ENCODE measurements at places on chromosomes 11 and 22.
A peak's percentile ranks its signal among the peaks of the same experiment; 100 is the strongest.

- DNase-seq: no peak
These were observed 3.1 kb downstream of the EED start for GRCh38 chr11:86247608-86248007.

DNA sequence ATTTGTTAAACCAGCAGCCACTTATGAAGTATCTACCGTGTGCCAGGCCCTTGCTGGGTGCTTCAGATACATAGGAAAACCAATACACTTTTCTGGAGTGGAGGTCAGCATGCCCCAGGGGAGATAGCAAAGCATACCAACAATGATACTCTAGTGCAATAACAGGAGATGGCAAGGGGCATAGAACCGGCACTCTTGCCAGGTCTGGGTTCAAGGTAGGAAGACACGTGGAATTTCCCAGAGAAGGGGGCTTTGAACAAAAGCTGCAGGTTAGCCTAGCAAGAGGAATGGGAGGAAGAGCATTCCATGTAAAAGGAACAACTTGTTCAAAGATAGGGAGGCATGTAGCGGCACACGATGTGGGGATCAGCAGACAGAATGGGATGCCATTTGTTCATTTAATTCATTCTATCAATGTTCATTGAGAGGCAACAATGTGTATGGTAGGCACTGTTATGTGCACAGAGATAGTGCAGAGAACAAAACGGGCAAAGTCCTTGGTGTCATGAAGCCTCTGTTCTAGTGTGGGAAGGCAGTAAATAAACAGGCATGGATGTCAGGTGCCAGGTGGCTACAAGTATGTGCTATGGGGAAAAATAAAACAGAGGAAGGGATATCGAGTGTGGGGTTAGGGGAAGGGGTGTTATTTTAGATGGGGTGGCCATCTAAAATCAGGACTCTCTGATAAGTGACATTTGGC, 162.6 kb upstream of the E2F8 start:
- DNase-seq: no peak

GRCh38 chr22:37163575-37164504, 14.1 kb upstream of the IL2RB start:
- no peak for DNase-seq

DNA sequence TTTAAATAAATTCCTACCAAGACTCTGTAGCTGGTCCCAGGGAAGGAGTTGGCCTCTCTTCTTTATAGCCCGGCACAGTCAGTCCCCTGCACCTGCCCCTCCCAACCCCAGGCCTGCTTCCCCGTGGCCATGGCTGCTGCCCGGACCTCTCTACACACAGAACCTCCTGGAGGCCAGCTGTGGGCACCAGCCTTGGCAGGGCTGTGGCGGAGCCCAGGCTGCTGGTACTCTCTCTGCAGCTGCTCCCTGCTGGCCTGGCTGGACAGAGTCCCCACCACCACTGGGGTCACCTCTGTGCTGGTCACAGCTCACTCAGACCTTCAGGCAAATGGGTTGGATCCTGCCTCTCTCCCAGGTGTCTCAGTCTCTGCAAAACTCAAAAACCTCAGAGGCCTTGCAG, 69.3 kb downstream of the LRP5 start:
- DNase-seq: no peak

DNA sequence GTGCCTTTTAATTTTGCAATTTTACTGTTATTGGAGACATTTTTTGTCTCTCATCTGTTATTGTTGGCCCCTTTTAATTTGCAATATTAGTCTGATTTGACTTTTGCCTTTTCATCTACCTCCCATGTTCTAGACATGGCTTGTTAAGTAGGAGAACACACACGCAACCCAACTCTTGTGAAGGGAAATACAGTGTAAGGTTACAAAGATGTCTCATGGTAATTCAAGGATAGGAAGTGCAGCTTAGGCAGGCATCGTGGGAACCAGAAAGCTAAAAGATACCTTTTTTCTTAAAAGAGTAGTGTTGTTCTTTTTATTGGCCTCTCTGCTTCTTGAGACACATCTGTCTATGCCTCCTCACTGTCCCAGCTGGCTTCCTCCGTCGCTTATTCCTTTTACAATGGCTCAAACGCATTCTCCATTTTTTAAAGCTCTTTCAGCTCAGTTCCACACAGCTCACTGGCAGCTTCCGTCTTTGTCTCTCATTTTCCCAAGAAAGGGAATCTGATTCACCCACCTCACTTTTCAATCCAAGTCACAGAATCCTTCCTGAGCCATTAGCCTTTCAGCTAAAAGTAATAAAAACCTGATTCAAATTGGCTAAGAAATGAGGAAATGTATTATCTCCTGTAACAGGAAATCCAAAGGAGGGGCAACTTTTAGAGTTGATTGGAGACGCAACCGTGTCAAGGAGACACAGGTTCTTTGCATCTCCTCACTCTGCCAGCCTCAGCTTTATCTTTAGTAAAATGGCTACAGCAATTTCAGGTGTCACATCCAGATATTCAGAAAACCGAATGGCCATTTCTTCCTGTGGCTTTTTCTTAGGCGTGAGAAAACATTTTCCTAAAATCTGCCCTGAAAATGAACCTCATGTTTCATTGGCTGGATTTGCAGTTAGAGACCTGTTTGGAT, 57.2 kb downstream of the SIK2 start:
- DNase-seq: no peak

DNA sequence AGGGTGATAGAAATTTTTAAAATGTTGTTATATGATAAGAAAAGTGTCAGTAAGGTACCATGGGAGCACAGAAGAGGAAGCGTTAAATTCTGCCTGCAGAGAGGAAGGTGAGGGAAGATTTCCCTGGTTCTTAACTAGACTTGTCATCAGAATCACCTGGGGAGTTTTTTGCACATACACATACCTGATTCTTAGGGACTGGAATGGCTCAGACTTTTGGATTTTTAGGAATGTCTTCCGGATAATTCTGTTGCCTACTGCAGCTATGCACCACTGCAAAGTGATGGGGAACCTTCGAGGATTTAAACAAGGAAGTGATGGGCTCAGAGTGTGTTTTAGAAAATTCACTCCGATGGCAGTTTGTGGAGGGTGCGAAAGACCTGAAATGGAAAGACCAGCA, 21.9 kb downstream of the STX3 start:
- no peak for DNase-seq

GRCh38 chr11:60786811-60787567, 1.9 kb downstream of the MS4A10 start:
- no peak for DNase-seq

DNA sequence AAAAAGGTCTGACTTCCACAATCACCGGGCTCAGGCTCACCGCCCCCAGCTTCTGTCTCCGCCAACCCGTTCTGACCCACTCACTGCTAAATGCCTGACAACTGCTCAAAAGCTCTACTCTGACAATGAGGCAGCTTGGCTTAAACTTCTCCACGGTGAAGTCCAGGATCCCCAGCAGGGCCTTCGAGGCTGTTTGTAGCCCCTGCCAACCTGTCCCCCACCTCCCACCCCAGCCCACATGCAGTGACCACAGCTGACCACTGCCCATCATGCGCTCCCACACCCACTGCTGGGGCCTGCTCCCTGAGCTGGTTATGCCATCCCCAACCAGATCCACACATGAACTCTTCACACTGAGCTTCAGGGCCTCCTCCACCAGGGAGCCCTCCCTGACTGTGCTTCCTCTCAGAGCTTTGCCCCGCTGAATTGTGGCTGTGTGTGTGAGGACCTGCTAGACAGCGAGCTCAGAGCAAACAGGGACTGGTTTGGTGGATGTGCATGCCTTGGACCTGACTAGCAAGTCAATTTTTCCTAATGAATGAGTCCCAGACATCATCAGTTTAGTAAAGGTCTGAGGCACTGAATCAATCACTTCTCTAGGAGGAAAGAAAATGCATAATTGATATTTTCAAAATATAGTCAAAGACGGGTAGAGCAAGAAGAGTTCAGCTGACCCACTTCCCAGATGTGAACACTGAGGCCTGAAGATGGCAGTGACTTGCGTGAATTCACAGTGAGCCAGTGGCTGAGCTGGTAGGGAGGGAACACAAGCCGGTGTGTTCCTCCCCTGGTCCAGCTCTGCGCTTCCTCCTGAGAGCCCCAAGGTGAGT, 7.7 kb downstream of the LRRC32 start:
- no peak for DNase-seq

- no peak for DNase-seq
These were observed 1530.4 kb downstream of the BRD1 start for GRCh38 chr22:48297296-48297695.

DNA sequence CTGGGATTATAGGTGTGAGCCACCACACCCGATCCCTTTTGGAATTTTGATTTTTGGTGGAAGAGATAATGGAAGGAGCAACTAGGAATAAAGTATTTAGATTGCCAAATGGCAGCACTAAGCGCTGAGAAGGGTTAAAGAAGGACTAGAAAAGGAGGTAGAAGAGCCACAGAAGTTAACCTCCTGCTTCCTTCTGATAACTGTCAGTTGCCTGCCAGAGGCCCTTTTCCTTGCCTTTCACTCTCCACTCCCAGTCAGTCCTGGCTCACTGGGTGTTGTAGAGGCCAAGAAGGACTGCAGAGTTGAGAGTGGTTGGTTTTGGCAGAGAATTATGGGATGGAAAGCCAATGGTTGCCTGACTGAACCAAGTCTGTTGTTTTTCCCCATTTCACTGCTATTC, 19.3 kb downstream of the ZC3H12C start:
- DNase-seq: no peak

DNA sequence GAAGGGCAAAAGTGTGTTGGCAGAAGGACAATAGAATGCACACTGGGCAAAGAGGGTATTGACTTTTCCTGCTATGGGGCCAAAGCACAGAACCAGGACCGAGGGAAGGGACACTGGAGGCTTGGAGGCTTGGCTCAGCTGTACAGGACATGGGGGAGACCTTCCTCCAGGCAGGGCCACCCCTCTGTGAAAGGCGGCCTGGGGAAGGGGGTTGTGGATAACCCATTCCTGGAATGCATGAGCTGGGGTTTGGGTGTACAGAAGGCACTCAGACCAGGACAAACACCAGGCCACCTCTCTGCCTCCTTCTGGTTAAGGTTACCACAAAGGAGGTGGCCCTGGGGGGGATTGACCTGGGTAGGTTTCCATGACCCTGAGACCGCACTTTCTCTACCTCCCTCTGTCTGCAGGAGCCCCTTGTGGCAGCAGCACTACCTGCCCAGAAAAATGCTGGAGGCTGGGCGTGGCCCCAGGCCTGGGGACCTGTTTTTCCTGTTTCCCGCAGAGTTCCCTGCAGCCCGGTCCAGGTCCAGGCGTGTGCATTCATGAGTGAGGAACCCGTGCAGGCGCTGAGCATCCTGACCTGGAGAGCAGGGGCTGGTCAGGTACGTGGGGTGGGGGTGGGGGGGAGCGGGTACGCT, 9.6 kb downstream of the P2RY2 start:
- DNase-seq: no peak

GRCh38 chr11:108037636-108038035, 28.9 kb downstream of the CUL5 start:
- peak; percentile 24 for DNase-seq

- DNase-seq: no peak
These were observed 54.3 kb downstream of the ADM start for GRCh38 chr11:10359171-10359570.

GRCh38 chr11:45092404-45092785, 54.0 kb upstream of the PRDM11 start:
- DNase-seq: no peak

DNA sequence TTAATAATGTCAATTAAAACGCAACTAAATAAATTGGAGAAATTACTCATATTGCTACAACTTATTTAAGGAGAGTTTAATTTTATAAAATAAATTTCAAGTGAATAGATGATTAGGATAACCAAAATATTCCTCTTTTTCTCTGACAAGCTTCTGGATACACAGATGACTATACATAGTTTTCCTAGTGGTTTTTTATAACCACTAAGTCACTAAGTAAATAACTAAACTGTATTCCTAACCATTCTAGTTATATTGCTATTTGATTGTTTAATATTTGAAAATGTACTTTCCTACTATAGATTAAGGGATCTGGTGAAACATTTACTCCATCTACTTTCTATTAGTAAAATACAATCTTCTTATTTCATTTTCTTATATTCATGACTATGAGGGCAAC, 4.7 kb upstream of the ANGPTL5 start:
- no peak for DNase-seq

GRCh38 chr22:20267441-20268278, 458 bp downstream of the RTN4R start:
- DNase-seq: no peak

- DNase-seq: no peak
These were observed 54.4 kb downstream of the ALX4 start for GRCh38 chr11:44255406-44256071.

- DNase-seq: no peak
These were observed 2.5 kb downstream of the ROBO3 start for GRCh38 chr11:124867700-124868099.

DNA sequence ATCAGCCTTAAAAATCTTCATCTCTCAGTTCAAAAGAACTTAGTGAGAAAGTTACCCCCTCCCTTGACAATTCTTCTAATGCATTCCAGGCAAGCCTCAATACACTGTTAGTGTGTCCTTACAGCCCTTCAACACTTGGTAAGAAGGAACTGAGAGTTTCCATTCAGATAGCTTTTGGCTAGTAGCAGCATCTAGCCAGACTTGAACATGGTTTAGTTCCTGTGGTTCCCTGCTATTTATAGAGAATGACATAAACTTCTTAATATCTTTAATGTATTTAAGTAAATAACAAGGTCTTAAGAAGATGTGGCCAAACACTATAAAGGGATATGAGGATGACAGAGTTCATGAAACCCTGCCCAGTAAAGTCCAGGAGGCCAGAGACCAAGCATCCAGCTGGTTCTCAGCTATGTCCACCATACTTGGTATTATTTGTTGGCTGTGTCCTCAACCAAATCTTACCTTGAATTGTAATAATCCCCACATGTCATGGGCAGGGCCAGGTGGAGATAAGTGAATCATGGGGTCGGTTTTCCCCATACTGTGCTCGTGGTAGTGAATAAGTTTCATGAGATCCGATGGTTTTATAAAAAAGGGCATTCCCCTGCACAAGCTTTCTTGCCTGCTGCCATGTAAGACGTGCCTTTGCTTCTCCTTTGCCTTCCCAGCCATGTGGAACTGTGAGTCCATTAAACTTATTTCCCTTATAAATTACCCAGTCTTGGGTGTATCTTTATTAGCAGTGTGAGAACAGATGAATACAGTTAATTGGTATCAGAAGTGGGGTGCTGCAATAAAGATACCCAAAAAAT, 132.4 kb downstream of the LARGE1 start:
- no peak for DNase-seq

DNA sequence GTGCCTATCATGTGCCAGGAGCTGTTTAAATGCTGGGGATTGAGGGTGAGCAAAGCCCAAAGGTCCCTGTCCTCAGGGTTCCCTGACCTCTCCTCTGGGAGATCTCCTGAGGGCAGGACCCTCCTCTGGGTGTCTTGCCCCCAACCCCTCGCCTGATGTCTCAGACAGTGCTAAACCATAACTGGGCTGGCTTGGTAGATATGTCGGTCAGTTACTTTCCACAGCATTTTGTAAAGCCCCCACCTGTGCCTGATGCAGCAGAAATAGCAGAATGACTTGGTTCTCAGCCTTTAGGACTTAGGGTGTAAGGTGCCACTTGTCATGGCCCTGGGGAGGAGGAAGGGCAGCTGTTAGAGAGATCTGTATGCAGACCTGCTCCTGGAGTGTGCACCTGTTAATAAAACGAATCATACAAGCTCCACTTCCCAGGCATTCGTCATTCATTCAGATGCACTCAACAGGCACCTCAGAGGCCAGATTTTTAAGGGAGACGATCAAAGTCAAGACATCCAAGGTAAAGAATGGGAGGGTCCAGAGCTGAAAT, 88.1 kb downstream of the TP53I11 start:
- DNase-seq: no peak

All from AG09319 (cell line).